Sciatic nerve (tissue), 2 donors: ENCODE measurements at places on chromosomes 6 and 20. TPM values are rescaled to one million over a fixed set of nuclear protein-coding genes. Genes with fewer than 3 reads are reported as not detected.

The BPIFA1 gene
- total RNA-seq: not detected

- DNase-seq: no peak
Measured at GRCh38 chr6:113920663-113921267, 50.2 kb downstream of the HDAC2 start.

GRCh38 chr20:41011551-41012067, 17.0 kb upstream of the TOP1 start:
- no peak for DNase-seq

- DNase-seq: no peak
Measured at GRCh38 chr6:167107787-167108186, 15.1 kb upstream of the CCR6 start.

The ASIP gene
- 3.0 TPM for total RNA-seq

The TDRD6 gene
- 1.9 TPM for total RNA-seq

DNA sequence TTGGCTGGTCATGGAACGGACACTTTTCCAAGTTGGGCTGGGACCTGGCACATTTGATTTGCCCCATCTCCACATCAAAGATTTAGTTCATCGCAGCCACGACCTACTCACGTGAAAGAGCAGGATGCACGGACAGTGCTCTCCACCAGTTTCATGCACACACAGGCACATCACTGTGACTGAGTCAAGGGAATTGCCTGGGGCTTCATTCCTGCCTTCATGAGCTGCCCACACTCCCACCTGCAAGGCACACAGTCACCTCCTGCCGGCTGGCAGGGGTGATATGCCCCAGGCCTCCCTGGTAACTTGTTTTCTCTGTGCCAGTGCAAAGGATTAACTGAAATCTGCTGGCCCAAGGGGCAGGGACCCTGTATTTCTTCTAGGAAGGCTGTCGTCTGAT, 23.3 kb upstream of the CST1 start:
- no peak for DNase-seq

- DNase-seq: peak; percentile 2
Measured at GRCh38 chr6:42241915-42242314, 24.3 kb upstream of the MRPS10 start.

The INSM1 gene
- total RNA-seq: not detected

DNA sequence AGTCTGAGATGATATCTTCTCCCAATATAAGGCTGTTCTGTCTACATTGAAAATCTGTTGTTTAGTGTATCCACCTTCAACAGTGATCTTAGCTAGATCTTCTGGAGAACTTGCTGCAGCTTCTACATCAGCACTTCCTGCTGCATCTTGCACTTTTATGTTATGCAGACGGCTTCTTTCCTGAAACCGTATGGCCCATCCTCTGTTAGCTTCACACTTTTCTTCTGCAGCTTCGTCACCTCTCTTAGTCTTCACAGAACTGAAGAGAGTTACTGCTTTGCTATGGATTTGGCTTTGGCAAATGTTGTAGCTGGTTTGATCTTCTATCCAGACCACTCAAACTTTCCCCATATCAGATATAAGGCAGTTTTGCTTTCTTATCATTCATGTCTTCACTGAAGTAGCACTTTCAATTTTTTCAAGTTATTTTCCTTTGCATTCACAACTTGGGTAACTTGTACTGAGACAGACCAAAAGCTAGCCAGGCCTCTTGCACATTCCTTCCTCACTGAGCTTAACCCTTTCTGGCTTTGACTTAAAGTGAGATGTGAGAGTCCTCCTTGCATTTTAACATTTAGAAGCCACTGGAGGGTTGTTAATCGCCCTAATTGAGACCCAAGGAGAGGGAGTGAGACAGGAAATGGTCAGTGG, 110.1 kb downstream of the PREP start:
- no peak for DNase-seq

DNA sequence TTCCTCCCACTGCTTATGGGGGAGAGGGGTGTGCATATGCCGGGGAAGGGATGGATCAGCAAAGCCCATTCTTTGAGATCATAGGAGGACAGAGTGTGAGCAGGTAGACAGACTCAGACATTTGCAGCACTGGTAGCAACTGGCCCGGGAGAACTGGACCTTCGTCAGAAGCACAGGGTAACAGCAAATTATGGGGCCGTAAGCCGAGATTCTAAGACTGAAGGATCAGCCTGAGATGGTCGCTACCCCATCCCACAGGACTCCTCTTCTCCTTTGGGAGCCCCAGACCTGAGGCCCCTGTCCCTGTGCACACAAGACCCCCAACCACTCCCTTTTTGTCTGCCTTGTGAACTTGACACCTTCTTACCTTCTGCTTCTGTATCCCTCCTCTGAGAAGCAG, 106.5 kb downstream of the TOX2 start:
- DNase-seq: peak; percentile 35

- DNase-seq: no peak
Measured at GRCh38 chr20:35601990-35602389, 13.6 kb upstream of the SPAG4 start.

The PEX7 gene
- 5.6 TPM for total RNA-seq

DNA sequence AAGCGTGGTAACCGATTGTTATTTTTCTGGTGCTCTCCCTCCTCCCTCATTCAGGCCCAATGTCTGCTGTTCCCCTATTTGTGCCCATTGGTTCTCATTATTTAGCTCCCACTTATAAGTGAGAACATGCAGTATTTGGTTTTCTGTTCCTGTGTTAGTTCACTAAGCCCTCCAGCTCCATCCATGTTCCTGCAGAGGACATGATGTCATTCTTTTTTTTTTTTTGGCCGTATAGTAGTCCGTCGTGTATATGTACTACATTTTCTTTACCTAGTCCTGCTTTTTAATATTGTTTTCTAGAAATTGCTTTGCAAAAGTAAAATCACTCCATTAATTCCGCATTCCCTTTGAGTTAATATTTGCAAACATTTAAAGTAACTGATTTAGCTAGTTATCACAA, 23.1 kb downstream of the ZNF451 start:
- DNase-seq: no peak

DNA sequence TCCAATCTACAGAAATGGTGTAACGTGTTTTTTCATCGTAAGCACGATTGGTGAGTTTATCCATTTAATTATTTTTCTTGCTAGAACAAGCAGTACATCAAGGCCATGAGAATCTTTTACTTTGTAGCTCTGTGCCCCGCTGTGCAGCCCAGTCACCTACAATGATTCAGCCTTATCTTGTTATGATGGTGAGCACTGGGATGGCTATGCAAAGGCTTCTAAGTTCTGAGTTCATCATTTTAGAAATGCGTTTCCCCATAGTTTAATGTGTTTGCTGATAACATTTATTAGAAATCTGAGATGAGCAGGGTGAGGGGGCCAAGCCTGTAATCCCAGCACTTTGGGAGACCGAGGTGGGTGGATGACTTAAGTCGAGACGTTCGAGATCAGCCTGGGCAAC, 111.8 kb upstream of the QKI start:
- no peak for DNase-seq

- DNase-seq: no peak
Measured at GRCh38 chr6:139538366-139538765, 163.9 kb upstream of the CITED2 start.

- no peak for DNase-seq
Measured at GRCh38 chr6:70758883-70759282, 91.2 kb downstream of the SMAP1 start.

- DNase-seq: no peak
Measured at GRCh38 chr20:50904067-50904570, 27.1 kb downstream of the ADNP start.

GRCh38 chr6:27775796-27776184, 136.4 kb downstream of the OR2B2 start:
- DNase-seq: no peak
